ENCODE measurements at places on chromosomes 7 and 10.
A peak's percentile ranks its signal among the peaks of the same experiment; 100 is the strongest.

- DNase-seq, result peak; percentile 47
Measured at GRCh38 chr10:62610649-62611229, 193.8 kb upstream of the ADO start.

DNA sequence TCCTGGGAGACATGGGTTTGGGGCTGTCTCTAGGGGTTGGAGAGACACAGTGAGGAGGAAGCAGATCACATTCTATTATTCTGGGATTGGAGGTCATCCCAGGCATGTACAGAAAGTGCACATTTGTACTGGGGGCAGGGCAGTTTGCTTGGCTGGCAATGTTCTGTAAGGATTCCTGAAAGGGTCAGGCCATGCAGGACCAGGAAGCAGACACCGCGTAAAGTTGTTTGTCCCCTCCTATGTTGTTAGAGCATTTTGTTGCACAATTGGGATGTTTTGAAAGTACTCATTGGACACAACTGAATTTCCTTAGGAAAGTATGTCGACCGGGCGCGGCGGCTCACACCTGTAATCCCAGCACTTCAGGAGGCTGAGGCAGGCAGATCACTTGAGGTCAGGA lies 12.5 kb downstream of the LYZL2 start:
- DNase-seq, result no peak

DNA sequence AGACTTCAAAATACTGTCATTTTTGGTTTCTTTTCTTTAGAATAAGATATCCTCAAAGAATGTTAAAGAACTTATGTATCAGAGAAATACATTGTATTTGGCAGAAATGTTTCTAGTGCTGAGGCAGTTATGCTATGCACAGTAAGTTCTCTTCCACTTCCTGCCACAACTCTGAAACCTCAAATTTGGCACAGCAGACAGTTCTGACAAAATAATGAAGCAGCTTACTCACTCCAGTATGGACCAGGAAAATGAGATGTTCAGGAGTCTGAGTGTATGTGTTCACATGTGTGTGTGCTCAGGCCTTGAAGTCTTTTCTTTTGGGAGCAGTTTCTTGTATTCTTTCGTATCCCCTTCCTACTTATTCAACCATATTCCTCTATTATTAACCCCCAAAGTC lies 197.0 kb upstream of the AGK start:
- DNase-seq, result no peak

DNA sequence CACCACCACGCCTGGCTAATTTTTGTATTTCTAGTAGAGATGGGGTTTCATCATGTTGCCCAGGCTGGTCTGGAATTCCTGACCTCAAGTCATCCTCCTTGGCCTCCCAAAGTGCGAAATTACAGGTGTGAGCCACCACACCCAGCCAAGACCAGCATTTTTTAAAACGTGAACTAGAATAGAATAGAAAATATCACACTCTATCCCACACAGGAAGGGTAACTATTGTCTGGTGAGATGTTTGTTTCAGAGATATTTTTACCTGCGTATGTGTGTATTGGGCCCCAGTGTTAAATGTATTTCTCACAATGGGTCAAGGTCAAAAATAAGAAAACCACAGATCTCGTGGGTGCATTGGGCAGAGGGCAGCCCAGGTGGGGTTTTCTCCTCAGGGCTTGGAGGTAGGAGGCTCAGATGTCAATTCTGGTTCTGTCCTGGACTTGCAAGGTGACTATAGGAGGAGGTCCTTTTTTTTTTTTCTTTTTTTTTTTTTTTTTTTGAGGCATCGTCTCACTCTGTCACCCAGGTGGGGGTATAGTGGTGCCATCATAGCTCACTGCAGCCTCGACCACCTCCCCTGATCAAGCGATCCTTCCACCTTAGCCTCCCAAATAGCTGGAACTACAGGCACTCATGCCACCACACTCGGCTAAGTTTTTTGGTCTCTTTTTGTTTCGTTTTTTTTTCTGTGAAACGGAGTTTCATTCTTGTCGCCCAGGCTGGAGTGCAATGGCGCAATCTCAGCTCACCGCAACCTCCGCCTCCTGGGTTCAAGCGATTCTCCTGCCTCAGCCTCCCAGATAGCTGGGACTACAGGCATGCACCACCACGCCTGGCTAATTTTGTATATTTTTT lies 19.0 kb downstream of the SH2B2 start:
- no peak for DNase-seq

GRCh38 chr10:79321494-79321882 lies 25.8 kb upstream of the PPIF start:
- no peak for DNase-seq

- DNase-seq, result no peak
Measured at GRCh38 chr10:69810675-69811397, 9.1 kb downstream of the COL13A1 start.

GRCh38 chr10:128059266-128059981 lies 66.8 kb downstream of the MKI67 start:
- DNase-seq, result no peak

- peak; percentile 19 for DNase-seq
Measured at GRCh38 chr10:7593063-7593462, 73.7 kb downstream of the ITIH5 start.

DNA sequence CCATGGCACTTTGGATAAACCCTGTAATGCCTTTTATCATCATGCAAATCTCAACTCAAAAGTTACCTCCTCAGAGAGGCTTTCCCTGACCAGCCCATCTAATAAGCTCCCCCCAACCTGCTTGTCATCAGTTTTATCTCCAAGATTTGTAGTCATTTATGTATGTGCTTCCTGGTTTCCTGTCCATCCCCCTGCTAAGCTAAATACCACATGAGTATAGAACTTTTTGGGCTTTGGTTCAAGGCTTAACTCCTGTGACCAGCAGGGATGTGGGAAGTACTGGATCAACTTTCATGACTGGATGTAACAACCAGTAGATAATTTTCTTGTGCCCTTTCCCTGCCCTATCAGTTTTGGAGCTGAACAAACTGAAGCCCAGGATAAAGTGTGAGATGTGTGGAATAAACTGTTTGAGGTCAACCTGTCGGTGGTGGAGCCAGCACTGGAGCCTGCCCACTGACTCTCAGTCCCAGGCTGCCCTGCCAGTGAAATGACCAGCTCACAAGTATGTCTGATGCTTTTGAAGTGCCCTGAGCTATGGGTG lies 148.6 kb downstream of the CYP26A1 start:
- no peak for DNase-seq

- DNase-seq, result no peak
Measured at GRCh38 chr10:126108693-126109092, 212.3 kb downstream of the FANK1 start.

DNA sequence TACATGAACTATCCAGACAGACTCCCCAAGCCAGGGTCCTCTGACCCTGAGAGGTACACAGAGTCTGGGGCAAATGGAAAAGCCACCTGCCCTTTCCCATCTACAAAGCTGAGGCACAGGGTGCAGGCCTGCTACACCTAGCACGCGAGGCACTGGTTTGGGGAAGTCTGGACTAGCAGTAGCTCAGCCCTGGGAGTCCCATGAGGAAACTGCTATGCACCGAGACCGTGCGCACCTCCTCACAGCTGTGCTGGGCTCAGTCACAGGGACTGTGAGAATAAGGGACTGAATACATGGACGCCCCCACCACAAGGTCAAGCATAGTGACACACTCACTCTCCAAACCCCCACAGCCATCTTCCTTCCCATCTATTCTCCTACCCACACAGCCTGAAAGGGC lies 8.2 kb downstream of the MAT1A start:
- no peak for DNase-seq

DNA sequence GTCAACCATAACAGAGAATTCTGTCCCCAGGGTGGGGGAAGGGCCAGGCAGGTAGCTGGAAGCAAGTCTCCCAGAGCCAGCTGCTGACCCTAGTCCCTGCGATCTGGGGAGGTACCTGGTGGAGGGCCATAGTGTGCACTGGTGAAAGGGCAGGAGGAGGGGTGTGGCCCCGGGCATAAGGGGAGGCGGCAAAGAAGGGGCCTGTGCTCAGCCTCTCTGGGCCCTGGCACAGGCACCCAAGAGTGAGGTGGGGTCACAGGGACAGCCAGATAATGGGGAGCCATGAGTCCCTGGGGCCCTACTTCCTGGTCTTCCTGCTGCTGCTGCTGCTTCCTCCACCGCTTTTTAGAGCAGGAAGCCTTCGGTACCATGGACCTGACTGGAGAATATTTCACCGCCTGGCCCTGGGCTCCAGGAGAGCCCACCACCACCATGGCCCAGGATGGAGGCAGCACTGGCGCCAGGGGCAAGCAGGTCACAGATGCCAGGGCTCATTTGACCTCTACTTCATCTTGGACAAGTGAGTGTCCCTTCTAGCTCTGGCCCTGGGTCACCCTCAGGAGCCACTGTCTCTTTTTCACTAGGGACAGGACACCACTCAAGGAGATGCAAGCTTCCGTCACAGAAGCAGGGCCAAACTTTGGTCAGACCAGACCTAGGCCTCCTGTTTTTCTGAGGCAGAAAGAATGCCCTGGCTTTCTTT lies at the start of gene ANTXRL:
Gene ANTXRL (plus strand): TSS at position 7 of the 703 bp plus-strand sequence. CDS start 266 bp downstream, at position 273.
- DNase-seq, result no peak

DNA sequence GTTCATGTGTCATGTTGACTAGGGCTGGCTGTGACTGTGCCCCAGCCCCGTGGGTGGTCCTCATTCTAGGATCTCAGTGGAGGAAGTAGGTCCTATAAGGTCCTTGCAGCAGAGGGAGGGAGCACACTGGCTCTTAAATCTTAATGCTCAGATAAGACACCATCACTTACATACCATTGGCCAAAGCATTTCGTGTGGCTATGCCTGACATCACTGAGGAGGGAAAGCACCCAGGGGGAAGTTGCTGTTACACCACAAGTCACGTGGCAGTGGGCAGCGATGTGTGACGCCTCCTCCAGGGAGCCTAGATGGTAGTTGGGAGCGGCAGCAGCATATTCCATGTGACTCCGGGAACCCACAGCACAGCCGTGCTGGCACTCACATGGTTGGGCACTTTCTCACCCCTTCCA lies 224.7 kb upstream of the SH2B2 start:
- no peak for DNase-seq

DNA sequence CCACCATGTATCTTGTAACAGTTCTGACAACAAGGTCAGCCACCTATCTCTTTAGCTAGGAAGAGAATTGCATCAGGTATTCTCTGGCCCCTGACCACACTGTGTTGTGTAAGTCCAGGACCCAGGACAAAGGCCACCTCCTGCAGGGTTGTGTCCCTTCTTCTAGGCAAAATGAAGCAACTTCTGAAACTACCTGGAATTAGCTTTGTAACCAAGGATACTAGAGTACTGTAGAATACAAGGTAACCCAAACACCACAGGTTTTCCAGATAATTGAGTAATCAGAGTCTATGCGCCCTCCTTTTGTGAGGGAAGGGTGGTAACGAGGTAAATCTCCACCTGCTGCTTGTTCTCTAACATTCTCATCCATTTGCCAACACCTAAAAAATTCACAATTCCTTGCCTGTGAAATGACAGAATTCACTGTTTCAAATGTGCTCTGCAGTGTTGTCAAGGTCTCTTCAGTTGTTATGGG lies 51.7 kb downstream of the SGMS1 start:
- no peak for DNase-seq

DNA sequence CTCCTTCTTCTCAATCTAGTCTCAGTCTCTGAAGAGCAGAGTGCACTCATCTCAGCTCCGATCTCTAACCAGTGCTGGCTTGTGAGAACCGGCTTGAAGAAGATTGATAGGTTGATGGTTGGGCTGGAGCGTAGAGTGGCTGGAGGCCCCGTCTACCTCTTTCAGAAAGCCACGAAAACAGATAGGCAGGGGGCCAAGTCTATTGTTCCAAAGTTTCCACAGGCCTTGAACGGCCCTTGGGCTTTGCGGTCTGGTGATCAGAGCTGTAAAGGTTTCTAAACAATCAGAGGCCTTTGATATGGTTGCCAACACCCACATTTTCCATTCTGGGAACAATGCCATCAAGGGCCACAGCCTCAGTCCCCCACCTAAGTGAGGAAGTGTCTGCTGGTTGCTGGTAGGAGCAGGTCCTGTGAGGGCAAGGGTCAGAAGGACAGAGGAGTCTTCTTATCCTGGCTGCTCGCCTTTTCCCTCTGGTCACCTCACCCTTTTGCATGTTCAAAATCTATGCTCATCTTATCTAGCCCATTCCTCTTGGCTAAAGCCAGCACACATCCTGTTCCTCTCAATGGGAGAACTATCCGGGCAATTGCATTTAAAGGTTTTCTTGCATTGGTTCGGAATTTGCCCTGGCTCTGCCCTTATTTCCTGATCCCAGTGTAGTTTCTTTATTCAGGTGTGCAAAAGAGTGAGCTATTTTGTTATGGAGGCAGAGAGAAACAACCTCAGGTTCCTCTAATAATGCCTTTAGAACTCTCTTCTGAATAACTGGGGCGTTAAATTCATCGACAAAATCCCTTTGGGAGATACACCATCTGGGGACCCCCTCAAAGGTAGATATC lies 70.3 kb upstream of the KMT2E start:
- DNase-seq, result no peak

- DNase-seq, result no peak
Measured at GRCh38 chr10:78184851-78185692, 151.4 kb downstream of the RPS24 start.
